SK-MEL-5 (cell line): ENCODE measurements at places on chromosomes 11 and 22. TPM values are rescaled to one million over a fixed set of nuclear protein-coding genes. Genes with fewer than 3 reads are reported as not detected.

- no peak for DNase-seq
These were observed 3.4 kb upstream of the CAPN5 start for GRCh38 chr11:77063407-77063806.

- no peak for DNase-seq
These were observed 6.7 kb downstream of the GDPD5 start for GRCh38 chr11:75518771-75519653.

- DNase-seq: no peak
These were observed 300.2 kb downstream of the LARGE1 start for GRCh38 chr22:33620085-33620484.

DNA sequence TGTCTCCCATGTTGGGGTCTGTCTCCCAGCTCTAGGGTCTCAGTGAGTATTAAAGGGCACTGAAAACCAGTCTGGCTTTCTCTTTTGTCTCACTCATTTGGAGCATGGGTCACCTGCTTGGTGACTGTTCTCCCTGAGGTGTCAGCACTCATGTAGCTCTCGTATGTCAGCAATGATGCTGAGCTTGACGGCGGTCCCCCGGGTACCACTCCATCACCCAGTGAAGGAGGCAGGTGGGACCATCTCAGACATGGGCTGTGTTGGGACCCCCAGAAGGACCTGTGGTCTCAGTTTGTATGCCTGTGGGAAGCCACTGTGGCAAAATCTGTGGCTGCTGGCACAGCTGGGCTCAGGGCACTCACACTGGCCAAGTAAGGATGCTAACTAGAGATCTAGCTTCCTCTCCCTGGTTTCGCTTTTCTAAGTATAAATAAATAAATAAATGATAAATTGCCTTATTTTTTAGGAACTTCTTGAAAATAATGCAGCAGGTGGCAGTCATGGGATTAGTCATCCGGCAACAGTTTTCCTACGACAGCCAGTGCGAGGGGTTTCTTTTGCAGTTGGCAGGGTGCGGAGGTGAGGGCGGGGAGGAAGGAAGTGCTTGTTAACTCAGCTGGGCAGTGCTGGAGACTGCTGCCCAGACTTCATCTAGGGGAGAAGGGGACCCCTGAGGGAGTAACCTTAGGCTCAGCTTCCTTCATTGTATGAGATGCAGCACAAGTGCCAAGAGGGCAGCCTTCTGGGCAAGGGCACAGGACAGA is 48.8 kb downstream of the OSBP2 start:
- DNase-seq: no peak

The TBX10 gene
- not detected in 2 replicates for total RNA-seq

The MOGAT2 gene
- total RNA-seq: not detected in 2 replicates

The ZBTB16 gene
- total RNA-seq: not detected in 2 replicates

The PANX3 gene
- total RNA-seq: not detected in 2 replicates
